ENCODE measurements at places on chromosomes 11 and 22.
A peak's percentile ranks its signal among the peaks of the same experiment; 100 is the strongest.

- no peak for DNase-seq
- no peak overlapping the region for H3K4me3 ChIP-seq
- no peaks in the 10 kb centered on the region for H3K36me3 ChIP-seq
Observed at GRCh38 chr11:68303982-68304780, 8.2 kb upstream of the LRP5 start.

- peaks cover 97% of the 10 kb centered on the region for H3K27me3 ChIP-seq
- H3K4me1 ChIP-seq: no peaks in the 10 kb centered on the region
- H3K36me3 ChIP-seq: no peaks in the 10 kb centered on the region
- no peak for DNase-seq
Observed at GRCh38 chr11:31818425-31818755, 7.3 kb upstream of the PAX6 start.

DNA sequence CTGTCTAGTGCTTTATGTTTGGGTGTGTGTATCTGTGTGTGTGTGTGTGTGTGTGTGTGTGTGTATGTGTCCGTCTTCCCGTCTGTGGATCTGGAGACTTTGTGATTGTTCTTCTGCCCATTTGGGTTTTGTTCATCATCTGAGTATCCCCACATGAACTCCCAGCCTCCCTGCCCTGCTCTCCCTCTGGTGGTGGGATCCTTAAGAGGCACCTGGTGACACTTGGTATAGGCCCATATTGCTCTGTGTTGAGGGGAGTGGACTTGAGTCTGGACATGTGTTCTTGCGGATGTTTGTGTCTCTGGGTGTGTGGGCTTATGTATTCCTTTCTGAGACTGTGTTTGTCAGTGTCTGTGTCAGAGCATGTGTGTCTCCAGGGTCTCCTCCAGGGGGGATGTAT is 15.3 kb downstream of the RCOR2 start:
- peaks cover 79% of the 10 kb centered on the region for H3K36me3 ChIP-seq
- no peaks in the 10 kb centered on the region for H3K27me3 ChIP-seq
- H3K27ac ChIP-seq: no peak overlapping the region
- no peak overlapping the region for H3K4me3 ChIP-seq
- no peaks in the 10 kb centered on the region for H3K4me1 ChIP-seq
- DNase-seq: peak; percentile 30

- H3K27me3 ChIP-seq: no peaks in the 10 kb centered on the region
- peak overlapping the region; percentile 99 for H3K27ac ChIP-seq
- H3K4me3 ChIP-seq: no peak overlapping the region
- peaks cover 14% of the 10 kb centered on the region for H3K4me1 ChIP-seq
- H3K36me3 ChIP-seq: no peaks in the 10 kb centered on the region
Observed at GRCh38 chr11:28759311-28759710, 651.1 kb downstream of the METTL15 start.

GRCh38 chr11:18706330-18707243 is 8.0 kb downstream of the TMEM86A start:
- H3K4me1 ChIP-seq: peaks cover 2% of the 10 kb centered on the region

GRCh38 chr11:6012035-6012668 is 5.4 kb upstream of the OR56A4 start:
- H3K4me3 ChIP-seq: no peak overlapping the region
- H3K36me3 ChIP-seq: no peaks in the 10 kb centered on the region
- no peak for DNase-seq
- H3K27ac ChIP-seq: no peak overlapping the region
- H3K4me1 ChIP-seq: no peaks in the 10 kb centered on the region

GRCh38 chr11:93193731-93194130 is 4.1 kb downstream of the SLC36A4 start:
- 0 out of 2 replicates have a peak, but pooled peaks cover 3% of the 10 kb centered on the region for H3K36me3 ChIP-seq
- no peaks in the 10 kb centered on the region for H3K4me1 ChIP-seq
- no peak overlapping the region for H3K27ac ChIP-seq
- no peak overlapping the region for H3K4me3 ChIP-seq

DNA sequence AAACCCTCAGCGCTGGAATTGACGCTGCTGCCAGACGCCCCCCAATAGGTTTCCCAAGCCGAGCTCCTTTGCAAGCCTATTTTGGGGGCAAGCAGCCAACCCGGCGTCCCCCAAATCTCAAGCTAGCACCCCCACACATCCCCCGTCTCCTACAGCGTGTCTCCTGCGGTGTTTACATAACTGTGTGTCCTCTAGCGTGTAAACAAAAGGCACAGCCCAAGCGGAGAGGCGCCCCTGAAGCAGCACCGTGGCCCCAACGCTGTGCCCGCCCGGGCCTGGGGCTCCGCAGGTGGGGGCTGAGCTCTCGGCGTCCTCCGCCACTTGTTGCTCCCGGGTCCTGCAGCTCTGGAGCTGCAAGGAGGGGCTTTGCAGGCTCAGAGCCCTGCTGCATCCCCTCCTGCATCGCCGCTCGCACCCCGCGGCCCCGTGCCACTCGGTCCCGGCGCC is 1.6 kb downstream of the CADM1 start:
- peaks cover 8% of the 10 kb centered on the region for H3K27me3 ChIP-seq
- H3K27ac ChIP-seq: no peak overlapping the region
- DNase-seq: no peak
- H3K4me3 ChIP-seq: peak overlapping the region; percentile 60
- peaks cover 2% of the 10 kb centered on the region for H3K4me1 ChIP-seq
- H3K36me3 ChIP-seq: no peaks in the 10 kb centered on the region

- no peak overlapping the region for H3K4me3 ChIP-seq
- no peaks in the 10 kb centered on the region for H3K36me3 ChIP-seq
- no peaks in the 10 kb centered on the region for H3K4me1 ChIP-seq
- no peak overlapping the region for H3K27ac ChIP-seq
- H3K27me3 ChIP-seq: no peaks in the 10 kb centered on the region
- no peak for DNase-seq
Observed at GRCh38 chr11:59857439-59858434, 8.6 kb downstream of the TCN1 start.

DNA sequence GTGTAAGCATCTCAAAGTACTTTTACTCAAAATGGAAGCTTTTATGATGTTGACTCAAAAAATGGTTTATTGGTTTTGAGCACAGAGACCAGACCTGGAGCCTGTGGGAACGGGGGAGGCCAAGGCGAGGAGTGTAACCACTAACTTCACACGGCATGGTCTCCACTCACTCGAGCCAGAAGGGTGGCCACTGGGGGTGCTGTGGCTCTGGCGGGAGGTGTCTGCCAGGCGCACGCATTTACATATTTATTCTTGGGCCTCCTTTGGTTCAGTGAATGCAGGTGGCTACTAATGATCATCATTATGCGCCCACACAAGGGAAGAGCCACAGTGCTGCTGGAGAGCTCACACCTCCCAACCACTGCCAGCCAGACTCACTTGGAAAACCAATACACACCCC is 64.6 kb downstream of the FLRT1 start:
- no peaks in the 10 kb centered on the region for H3K36me3 ChIP-seq
- H3K4me1 ChIP-seq: peaks cover 6% of the 10 kb centered on the region
- peaks cover 11% of the 10 kb centered on the region for H3K27me3 ChIP-seq
- H3K4me3 ChIP-seq: no peak overlapping the region
- no peak for DNase-seq

DNA sequence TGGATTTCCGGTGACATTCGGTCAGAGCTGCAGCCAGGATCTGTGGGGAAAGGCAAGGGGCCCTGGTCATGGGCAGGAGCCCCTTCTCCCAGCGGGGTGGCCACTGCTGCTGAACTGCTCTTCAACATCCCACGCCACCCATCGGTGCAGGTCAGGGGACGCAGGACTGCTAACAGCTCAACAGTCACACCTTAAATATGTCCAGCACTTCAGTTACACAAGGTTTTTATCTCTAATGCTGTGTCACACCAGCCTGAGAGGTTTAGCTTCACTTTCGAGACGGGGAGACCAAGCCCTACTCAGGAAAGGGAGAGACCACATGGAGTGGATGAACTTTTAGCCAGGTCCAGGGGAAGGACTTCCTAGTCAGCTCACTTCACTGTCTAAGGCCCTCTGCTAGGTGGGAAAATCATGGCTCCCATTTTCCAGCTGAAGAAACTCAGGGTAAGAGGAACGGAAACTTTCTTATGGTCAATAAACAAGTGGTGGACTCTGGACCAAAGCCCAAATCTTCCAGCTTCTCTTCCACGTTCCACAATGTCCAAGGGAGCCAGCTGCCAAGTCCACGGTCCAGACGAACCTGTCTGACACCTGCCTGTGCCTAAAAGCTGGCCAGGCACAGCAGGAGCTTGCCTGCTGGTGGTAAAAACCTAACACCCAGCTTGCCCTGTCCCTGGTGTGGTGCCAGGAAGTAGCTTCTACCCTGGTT is 21.0 kb upstream of the CHADL start:
- H3K4me3 ChIP-seq: no peak overlapping the region
- no peak overlapping the region for H3K27ac ChIP-seq
- H3K4me1 ChIP-seq: peaks cover 8% of the 10 kb centered on the region
- DNase-seq: no peak

- H3K4me1 ChIP-seq: peaks cover 1% of the 10 kb centered on the region
- no peaks in the 10 kb centered on the region for H3K36me3 ChIP-seq
- DNase-seq: peak; percentile 61
- no peak overlapping the region for H3K27ac ChIP-seq
Observed at GRCh38 chr11:58503361-58503856, 4.5 kb downstream of the OR5B21 start.

DNA sequence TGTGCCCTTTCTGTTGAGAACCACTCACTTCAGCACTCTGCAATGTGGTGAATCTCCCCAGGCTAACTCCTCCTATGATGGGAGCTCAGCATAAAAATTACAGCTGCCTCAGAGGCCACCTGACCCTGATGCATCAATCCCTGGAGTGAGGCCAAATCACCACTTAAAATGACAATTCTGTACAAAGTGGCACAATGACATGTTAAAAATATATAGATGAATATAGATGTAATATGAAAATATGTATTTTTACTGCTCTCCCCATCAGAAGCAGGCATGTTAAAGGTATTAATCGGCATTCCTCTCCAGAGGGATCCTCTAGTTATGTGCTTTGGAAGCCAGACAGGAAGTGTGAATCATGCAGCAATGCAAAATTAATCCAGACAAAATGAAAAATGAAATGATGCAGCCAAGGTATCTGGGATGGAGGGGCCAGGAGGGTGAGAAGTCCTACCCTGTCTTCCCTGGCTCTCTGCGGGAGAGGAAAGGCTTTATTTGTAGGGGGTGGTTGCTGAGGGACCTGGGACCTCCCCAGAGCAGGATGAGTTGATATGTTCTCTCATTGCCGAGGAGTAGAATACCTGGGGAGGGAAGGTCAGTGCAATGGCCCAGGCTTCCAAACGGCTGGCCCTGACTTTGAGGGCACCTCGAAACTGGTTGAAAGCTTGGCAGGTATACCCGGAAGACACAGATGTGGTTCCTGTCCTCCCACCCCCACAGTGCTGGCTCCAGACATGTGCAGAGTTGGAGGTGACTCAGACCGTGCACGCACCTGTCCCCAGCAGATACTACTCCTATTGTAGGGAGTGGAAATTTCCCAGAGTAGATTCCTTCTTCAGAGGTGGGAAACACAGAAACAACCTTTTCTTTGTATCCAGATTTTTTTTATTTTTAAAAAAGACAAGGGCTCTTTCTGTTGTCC is 347.9 kb upstream of the NCAM1 start:
- peak; percentile 34 for DNase-seq
- no peak overlapping the region for H3K27ac ChIP-seq
- no peaks in the 10 kb centered on the region for H3K4me1 ChIP-seq

DNA sequence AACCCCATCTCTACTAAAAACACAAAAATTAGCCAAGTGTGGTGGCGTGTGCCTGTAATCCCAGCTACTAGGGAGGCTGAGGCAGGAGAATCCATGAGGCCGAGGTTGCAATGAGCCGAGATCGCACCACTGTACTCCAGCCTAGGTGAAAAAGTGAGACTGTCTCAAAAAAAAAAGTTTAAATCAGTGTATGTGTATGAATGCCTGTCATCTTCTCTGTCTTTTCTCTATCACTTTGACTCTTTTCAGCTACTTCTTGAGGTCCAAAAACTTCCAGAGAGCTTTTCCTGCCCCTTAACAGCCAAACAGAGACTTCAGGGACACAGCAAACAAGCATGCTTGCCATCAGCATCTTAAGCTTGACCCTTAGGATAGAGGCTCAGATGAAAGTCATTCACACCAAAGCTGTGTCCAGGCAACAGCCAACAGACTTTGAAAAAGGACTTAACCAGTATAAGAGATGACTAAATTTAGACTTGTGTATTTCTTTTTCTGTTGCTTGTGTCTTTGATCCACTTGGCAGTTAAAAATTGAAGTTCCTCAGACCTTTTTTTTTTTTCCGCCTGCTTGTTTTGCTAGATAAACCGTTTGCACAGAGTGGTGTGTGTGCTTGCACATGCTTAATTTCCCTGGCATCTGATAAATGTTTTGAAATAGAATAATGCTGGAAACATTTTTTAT is 151.9 kb downstream of the DBX1 start:
- peaks cover 1% of the 10 kb centered on the region for H3K4me1 ChIP-seq
- no peaks in the 10 kb centered on the region for H3K36me3 ChIP-seq
- H3K27ac ChIP-seq: no peak overlapping the region
- no peak overlapping the region for H3K4me3 ChIP-seq
- H3K27me3 ChIP-seq: no peaks in the 10 kb centered on the region

GRCh38 chr22:37636186-37636948 is 3.1 kb upstream of the SH3BP1 start:
- H3K36me3 ChIP-seq: peaks cover 12% of the 10 kb centered on the region
- peaks cover 48% of the 10 kb centered on the region for H3K4me1 ChIP-seq
- no peaks in the 10 kb centered on the region for H3K27me3 ChIP-seq
- peak overlapping the region; percentile 13 for H3K27ac ChIP-seq
- H3K4me3 ChIP-seq: no peak overlapping the region

GRCh38 chr11:64599698-64600211 is 8.7 kb downstream of the SLC22A12 start:
- H3K4me1 ChIP-seq: no peaks in the 10 kb centered on the region
- H3K27ac ChIP-seq: no peak overlapping the region
- DNase-seq: no peak
- H3K4me3 ChIP-seq: no peak overlapping the region

DNA sequence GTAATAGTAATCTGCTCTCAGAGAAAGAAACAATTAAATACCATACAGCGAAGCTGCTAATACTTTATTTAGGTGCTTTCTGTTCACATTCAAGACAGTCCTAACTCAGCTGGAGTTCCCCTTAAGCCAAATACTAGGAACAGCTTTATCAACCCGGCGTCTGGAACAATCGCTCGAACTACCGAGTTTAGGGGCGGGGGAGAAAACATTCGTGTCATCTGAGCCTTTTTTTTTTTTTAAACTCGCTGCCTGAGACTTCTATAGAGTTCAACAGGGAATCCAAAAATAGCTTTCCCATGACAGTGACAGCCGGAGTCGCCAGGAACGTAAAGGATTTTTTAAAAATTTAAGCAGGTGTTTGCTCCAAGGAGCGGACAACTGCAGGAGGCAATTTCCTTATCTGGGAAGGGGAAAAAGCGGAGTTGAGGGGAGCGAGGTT is 852 bp downstream of the TRAF6 start:
- H3K36me3 ChIP-seq: no peaks in the 10 kb centered on the region
- no peaks in the 10 kb centered on the region for H3K27me3 ChIP-seq

DNA sequence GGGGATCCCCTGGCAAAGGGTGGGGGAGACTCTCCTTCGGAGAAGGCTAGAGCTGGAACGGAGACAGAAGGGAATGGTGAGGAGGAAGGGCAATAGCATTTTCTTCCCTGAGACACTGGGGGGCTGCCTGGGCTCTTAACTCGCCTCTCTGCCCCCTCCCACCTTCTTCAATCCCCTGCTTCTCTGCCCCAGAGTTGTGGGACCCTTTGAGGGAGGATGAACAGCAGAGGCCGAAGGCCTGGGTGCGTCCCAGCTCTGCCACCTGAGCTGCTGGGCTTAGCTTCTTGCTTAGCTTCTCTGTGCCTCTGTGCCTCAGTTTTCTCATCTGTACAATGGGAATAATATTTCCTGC is 72.4 kb downstream of the RTL6 start:
- no peak for DNase-seq
- H3K4me1 ChIP-seq: peaks cover 7% of the 10 kb centered on the region
- peaks cover 10% of the 10 kb centered on the region for H3K27me3 ChIP-seq
- no peak overlapping the region for H3K27ac ChIP-seq
- no peak overlapping the region for H3K4me3 ChIP-seq

All from IMR-90 (cell line).